ENCODE measurements at places on chromosomes 5 and 9. TPM values are rescaled to one million over a fixed set of nuclear protein-coding genes. Genes with fewer than 3 reads are reported as not detected.

Gene TAF1L
- not detected for total RNA-seq

GRCh38 chr9:84481636-84482218 lies 141.2 kb upstream of the SLC28A3 start:
- no peak overlapping the region for H3K27ac ChIP-seq
- no peaks in the 10 kb centered on the region for H3K27me3 ChIP-seq

DNA sequence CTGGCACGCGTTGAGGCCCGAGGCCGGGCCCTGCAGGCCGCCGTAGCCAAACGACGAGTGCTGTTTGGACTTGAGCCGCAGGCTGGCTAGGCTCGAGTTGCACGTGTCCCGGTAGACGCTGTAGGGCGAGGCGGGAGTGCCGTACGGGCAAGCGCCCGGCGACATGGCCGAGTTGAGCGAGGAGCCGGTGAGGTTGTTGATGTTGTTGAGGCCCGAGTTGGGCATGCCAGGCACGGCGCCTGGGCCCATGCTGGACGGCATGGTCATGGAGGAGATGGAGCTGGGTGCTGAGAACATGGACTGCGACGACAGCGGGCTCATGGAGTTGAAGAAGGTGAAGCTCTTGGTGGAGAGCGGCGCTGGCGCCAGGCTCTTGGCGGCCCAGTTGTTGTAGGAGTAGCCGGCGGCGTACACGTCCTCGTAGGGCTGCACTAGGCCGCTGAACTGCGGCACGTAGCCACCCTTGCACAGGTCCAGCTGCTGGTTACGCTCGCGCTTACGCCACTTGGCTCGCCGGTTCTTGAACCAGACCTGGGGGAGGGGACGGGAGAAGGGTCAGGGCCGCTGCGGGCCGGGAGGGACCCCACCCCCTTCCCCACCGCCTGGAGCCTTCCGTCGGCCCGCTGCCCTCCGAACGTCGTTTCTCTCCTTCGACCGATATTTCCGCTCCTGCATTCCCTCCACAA lies 5.1 kb downstream of the PITX1 start:
- no peak for DNase-seq
- peak overlapping the region; percentile 42 for H3K4me3 ChIP-seq
- H3K36me3 ChIP-seq: no peaks in the 10 kb centered on the region
- H3K27me3 ChIP-seq: peaks cover 78% of the 10 kb centered on the region
- H3K27ac ChIP-seq: no peak overlapping the region

- H3K27me3 ChIP-seq: no peaks in the 10 kb centered on the region
- no peak for DNase-seq
- no peak overlapping the region for H3K27ac ChIP-seq
Observed at GRCh38 chr5:161190086-161190485, 338.1 kb upstream of the ATP10B start.

DNA sequence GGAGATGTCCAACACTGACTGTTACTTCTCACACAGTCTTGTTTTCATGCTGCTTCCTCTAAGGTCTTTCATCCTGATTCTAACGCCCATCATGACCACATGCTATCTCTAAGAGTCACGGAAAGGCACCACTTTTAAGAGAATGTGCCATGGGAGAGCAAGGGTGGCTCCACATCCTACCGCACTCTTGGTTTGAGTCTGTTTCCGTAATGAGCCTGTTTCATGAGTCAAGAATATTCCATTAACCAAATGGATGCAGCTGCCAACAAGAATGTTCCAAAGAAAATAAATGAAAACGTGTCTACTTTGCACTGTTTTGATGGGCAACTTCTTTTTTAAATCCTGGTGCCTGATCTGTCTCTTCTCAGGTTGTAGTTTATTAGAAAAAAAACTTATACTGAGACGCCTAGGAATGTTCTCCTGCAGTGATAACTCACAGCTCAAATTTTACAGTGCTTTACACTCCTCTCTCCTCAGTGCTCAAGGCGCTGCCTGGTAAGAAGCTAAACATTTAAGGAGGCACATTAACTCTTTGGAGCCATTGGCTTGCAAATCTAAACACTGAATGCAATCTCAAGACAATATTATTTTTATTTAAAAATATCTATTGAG lies 124.3 kb downstream of the FGF1 start:
- DNase-seq: no peak
- H3K27me3 ChIP-seq: no peaks in the 10 kb centered on the region
- no peak overlapping the region for H3K4me3 ChIP-seq
- H3K4me1 ChIP-seq: no peaks in the 10 kb centered on the region
- no peak overlapping the region for H3K27ac ChIP-seq

GRCh38 chr5:74064225-74064624 lies 438.2 kb downstream of the ARHGEF28 start:
- no peaks in the 10 kb centered on the region for H3K4me1 ChIP-seq
- no peak overlapping the region for H3K27ac ChIP-seq
- DNase-seq: no peak
- H3K27me3 ChIP-seq: no peaks in the 10 kb centered on the region
- no peak overlapping the region for H3K4me3 ChIP-seq
- no peaks in the 10 kb centered on the region for H3K36me3 ChIP-seq

- no peaks in the 10 kb centered on the region for H3K27me3 ChIP-seq
- H3K36me3 ChIP-seq: peaks cover 3% of the 10 kb centered on the region
- peaks cover 21% of the 10 kb centered on the region for H3K4me1 ChIP-seq
- H3K4me3 ChIP-seq: no peak overlapping the region
Observed at GRCh38 chr9:131682261-131682660, 57.6 kb downstream of the RAPGEF1 start.

DNA sequence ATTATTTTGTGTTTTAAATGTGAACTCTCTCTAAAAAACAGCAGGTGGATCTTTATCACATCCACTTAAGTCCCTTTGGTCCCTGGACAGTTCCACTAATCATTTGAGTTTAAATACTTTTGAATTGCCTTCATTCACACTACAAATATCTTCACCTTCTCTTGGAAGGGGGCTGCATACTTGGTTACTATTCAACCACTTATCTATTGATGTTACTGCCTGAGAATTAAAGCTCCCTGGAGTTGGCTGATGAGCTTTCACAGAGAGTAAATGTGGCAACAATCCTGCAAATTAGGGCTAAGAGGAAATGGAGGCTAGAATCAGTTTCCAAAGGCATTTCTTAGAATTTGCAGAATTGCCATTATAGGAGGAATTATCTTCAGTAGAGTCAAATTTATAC lies 180.4 kb downstream of the ST8SIA4 start:
- no peak overlapping the region for H3K4me3 ChIP-seq
- H3K4me1 ChIP-seq: no peaks in the 10 kb centered on the region
- no peaks in the 10 kb centered on the region for H3K27me3 ChIP-seq
- H3K27ac ChIP-seq: no peak overlapping the region
- no peaks in the 10 kb centered on the region for H3K36me3 ChIP-seq
- no peak for DNase-seq

GRCh38 chr5:74116984-74117383 lies 491.0 kb downstream of the ARHGEF28 start:
- DNase-seq: no peak
- H3K4me3 ChIP-seq: no peak overlapping the region
- no peaks in the 10 kb centered on the region for H3K27me3 ChIP-seq

GRCh38 chr5:62134811-62135210 lies 171.2 kb upstream of the KIF2A start:
- no peak overlapping the region for H3K27ac ChIP-seq
- no peaks in the 10 kb centered on the region for H3K36me3 ChIP-seq
- no peak overlapping the region for H3K4me3 ChIP-seq
- DNase-seq: no peak
- peaks cover 1% of the 10 kb centered on the region for H3K27me3 ChIP-seq

All from H1 (cell line).